ENCODE measurements at places on chromosomes 6 and 20.

DNA sequence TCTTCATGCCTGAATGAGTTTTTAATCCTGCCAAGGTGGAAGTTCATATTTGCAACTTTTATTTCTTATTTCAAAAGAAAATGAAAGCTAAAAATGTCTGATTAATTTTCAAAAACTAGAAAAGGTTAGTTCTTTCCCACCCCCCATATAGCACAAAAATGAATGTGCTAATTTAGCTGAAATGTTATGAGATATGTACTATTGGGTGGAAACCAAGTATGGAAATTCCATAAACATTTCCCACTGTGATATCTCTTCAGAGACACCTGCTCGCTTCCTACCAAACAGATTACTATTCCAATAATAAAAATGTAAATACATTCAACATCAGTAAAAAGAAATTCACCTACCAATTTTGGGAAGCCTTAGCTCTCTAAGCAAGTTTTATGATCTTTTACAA, 678.6 kb upstream of the ID4 start:
- DNase-seq, result no peak

DNA sequence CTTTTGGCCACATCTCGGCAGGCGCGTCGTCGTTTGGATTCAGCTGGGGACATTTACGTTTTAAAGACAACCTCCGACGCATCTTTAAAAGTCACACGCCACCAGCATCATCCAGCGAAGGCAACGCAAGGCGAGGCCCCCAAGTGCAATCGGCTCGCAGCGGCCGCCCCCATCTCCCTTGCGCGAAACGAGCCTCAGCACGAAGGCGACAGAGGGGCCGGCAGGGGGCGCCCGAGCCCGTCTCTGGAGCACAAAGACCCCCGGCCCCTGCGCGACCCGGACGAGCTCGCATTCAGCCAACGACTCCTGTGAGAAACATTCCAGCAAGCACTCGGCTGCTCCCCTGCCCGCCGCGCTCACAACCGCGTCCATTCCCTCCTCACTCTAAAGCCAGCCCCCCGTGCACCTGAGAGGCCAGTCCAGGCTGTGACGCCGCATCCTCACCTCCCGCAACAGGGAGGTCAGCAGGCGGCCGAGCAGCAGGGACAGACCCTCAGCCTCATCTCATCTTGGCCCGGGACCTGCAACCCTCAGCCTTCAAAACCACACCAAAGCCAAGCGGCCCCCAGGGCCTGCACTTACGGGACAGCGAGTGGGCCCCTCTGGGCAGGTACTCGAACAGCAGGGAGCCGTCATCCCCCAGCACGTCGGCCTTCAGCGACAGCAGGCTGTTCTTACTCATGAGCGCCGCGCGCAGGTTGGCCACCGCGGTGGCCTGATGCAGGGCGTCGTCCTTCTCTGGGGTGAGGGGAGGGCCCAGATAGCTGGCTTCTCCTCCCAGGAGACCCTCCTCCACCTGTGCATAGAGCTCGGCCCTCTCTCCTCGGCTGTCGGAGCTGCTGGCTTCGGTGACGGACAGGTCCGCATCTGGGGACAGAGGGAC, 35.8 kb downstream of the SLC2A4RG start:
- no peak for DNase-seq

- no peak for DNase-seq
These were observed 85.9 kb downstream of the TRMT6 start for GRCh38 chr20:5864428-5864827.

DNA sequence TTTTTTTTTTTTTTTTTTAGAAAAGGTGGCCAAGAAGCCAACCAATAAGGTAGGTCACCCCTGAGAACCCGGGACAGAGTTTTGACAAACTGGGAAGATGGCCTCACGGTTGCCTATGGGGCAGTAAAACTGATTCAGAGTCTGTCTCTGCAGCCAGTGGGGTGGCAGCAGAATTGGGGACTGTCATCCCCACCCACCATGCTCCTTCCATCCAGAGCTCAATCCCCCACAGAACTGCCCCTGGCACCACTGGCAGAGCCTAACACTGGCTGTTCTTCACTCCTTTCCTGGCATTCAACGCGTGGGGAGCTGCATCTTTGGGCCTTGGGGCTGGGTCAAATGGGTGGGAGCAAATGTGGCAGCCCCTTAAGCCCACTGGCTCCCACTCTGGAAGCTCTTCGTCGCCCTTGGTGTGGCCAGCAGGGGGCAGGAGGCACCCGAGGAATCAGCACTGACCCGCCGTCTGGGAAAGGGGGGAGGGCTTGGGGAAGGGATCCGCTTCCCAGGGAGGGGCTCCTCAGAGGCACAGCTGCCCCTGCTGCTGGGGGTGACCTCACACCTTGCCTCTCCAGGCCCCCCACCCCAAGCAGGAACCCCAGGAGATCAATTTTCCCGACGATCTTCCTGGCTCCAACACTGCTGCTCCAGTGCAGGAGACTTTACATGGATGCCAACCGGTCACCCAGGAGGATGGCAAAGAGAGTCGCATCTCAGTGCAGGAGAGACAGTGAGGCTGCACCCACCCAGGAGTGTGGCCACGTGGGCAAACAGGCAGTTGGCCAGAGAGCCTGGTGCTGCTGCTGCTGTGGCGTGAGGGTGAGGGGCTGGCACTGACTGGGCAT, 10.4 kb downstream of the CD40 start:
- no peak for DNase-seq

GRCh38 chr6:80454197-80454596, 347.7 kb downstream of the BCKDHB start:
- no peak for DNase-seq

DNA sequence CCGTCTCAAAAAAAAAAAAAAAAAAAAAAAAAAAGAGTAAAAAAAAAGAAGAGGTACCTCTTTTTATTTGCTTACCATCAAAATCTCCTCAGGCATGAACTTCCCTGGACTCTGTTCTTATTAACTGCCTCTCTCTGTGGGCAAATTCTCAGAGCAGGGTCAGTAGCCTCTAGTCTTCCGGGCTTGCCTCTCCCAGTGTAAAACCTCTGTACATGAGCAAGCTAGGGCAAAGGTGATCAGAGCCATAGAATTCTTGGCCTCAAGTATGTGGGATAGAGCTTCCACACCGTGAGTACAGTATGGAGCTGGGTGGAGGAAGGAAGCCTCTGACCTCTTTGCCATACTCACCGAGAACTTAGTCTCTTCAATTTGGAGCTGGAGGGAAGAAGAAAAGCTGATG, 58.5 kb downstream of the TRPC4AP start:
- DNase-seq, result no peak
